ENCODE measurements at places on chromosomes 5 and 9. TPM values are rescaled to one million over a fixed set of nuclear protein-coding genes. Genes with fewer than 3 reads are reported as not detected.

GRCh38 chr5:67395790-67396418 lies 199.3 kb upstream of the CD180 start:
- DNase-seq: no peak

- no peak for DNase-seq
These were observed 70.5 kb upstream of the HMHB1 start for GRCh38 chr5:143741421-143741820.

DNA sequence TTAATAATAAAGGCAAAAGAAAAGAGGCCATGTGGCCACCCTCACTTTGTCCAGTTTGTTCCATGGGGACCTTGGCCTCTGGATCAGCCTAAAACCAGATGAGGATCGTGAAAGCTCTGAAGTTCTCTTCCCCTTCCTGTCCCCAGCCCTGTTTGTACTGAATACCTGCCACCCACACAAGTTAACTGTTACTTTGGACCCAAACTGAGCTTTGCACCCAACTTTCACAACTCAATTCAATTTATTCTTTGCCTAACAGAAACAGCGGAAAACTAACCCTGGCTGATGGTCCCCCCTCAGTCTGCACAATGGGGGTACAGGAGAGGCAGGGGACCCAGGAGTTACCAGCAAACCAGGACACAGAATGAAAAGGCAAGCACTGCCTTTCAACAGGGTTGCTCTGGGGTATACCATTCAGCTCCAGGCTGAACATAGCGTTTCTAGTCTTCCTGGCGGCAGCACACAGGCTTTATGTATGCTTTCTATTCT lies 28.2 kb downstream of the ABCA1 start:
- DNase-seq: no peak

DNA sequence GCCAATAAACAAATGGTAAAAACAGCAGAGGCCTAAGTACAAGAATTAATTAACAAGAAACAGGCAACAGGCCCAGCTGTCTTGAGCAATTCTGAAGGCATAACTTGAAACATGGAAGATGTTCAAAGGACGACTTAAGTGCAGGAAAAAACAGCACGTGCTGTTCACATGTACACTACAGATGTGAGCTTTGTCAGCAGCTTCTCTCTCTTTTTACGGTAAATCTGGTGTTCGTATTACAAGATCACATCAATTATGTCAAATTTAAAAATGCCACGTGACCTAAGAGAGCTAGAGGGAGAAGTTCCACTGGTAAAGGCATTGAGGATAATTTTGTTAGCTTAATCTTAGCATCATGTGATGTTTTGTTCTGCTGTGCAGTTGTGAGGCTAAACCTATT lies 281.1 kb downstream of the PSAT1 start:
- no peak for DNase-seq

DNA sequence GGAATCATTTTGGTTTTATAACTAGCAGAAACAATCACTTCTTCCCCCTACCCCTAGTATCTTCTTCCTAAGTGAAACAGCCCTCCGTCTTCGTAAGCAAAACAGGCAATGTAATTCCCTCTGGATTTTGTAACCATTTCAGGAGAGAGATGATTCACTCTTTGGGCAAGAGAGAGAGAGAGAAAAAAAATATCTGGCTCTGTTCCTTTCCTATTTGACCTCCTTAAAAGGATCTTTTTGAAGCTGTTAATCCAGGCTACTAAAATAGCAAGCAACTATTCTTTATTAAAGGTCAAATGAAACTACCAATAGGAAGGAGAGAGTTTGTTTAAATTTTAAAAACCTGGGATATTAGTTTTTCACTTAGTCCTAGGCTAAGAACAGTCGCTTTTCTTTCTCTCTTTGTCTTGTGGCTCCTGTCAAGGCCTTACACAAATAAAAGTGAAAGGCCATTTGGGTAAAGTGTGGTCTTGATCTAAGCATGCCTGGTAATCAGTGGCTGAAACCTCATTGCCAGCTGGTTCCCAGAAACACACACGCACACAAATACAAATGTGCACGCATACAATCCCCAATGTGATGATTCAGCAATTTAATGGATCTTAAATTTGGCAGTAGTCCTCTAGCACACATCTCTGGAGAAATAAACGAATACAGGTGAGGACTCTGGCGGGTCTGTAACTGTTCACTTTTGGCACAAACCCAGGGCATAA lies 70.2 kb downstream of the PRUNE2 start:
- DNase-seq: no peak

GRCh38 chr9:137959641-137960411 lies 82.2 kb downstream of the CACNA1B start:
- peak; percentile 81 for DNase-seq

DNA sequence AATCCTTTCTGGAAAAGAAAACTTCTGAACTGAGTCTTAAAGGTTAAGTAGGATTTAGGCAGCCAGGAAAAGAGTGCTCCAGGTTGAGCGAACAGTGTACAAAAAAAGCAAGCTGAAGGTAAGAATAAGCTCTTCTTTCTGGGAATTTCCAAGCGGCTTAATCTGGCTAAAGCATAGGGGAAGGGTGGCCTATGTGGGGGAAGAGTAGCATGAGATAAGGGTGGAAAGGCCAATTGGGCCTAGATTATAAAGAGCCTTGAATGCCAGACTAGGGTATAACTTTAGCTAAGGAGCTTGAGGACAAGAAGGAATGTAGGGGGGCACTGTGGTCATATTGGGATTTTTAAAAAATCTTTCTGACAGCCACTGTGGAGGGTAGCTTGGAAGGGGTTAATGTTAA lies 37.3 kb upstream of the NR5A1 start:
- no peak for DNase-seq

- DNase-seq: no peak
These were observed 500.7 kb downstream of the SPATA31D1 start for GRCh38 chr9:82489201-82489821.

DNA sequence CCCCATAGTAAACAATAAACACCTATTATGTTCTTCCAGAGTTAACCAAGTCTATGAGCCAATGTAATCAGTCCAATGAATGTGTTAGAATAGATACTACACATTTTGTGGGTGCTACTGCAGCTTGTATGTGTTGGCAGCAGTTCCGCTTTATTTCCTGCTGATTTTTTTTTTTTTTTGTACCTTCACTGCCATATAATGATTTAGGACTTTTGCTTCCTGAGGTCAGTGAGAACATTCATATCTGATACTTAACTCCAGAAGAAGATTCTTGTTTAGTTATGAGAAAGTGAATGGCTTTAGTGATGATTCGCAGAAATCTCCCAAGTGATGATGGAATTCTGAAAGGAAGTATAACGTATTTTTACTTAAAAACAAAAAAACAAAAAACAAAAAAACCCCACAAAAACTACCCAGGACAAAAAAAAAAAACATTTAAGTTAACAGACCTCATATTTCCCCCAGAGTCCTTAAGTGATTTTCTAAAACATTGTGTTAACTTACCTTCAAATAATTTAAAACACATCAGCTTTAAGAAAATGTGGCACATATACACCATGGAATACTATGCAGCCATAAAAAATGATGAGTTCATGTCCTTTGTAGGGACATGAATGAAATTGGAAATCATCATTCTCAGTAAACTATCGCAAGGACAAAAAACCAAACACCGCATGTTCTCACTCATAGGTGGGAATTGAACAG lies 24.7 kb upstream of the LMNB1 start:
- no peak for DNase-seq

The ATP10B gene
- total RNA-seq: 0.42 TPM

The B4GALT1 gene
- 115 TPM for total RNA-seq

The SOWAHA gene
- not detected for total RNA-seq

The TMEM174 gene
- total RNA-seq: not detected

The C5orf52 gene
- total RNA-seq: not detected

The LEAP2 gene
- total RNA-seq: 1.2 TPM

All from mesenteric fat pad (tissue), 1 donor.